ENCODE measurements at places on chromosomes 4 and X.

DNA sequence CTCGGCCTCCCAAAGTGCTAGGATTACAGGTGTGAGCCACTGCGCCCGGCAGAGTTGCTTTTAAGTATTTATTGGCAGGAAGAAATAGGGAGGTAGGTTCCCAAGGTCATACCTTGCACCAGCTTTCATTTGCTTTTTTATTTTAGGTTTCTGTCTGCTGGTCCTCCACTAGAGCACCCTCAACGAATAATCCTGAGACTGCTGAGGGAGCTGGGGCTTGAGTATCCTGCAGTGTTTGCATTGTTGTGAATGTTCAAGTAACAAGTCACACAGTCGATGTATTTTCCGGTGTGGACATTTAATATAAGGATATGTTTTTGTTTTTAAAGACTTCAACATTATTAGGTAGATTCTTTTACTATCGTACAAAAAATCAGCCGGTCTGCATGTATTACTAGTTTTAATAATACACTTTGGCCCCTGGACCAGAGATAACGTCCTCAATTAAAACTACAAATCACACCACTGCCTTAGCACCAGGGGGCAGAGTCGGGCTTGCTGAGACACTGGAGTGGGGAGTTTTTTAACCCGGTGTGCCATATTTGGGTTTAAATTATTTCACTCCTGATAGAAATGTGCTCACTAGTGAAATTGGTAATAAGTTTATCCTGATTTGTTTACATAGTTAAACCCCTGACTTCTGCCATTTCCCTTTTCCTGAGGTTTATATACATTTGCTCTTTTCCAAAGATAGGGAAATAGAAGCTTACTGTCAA, 11.6 kb downstream of the SMIM20 start:
- DNase-seq, result no peak

DNA sequence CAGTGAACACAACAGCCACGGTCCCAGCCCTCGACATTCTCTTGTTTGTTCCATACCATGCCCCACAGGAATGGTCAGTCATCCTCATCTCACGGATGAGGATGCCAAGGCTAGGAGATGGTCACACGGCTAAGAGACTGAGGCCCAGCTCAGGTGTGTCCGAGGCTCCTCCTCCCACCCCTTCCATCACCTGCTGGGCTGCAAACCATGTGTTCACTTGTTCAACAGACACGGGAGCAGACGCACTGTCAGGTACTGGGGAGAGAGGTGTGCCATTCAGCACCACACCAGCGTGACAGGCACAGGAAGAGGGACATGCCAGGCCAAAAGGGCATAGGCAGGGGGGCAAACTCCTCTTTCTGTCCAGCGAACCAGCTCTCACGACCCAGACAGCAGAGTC, 45.9 kb downstream of the ABLIM2 start:
- DNase-seq, result no peak

GRCh38 chrX:43373032-43373431, 283.1 kb upstream of the MAOA start:
- DNase-seq, result no peak

DNA sequence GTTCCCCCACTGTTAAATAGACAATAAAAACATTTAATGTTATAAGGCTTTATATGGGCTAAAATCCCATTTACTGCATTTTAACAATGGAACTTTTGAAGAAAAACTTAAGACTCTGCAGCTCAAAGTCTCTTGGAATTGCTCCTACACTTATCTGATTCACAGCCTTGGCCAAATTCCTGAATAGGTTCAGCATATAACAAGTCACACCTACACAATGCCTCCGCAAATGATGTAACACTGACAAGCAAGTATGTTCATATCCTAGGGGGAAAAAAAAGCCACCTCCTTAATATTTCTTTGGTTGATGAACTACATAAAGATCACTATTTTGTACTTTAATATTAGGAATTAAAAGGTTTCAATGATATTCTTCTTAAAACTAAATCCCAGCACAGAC, 34.5 kb downstream of the RPS6KA6 start:
- DNase-seq, result no peak

DNA sequence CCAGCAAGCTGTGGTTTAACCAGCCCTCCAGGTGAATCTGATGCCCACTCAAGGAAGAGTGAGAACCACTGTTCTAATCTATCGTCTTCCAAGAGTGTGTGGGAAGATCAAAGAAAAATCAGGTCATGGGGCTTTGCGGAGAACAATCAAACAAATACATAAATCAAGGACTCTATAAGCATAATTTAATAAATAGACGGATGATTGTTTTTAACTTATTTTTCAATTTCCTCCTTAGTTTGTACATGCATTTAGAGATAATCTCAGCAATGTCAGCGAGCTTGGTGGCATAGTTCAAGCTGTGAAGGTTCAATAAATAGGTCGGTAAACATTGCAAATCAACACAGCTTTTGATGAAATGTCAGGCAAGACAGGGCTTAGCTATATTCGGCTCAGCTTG, 84.9 kb downstream of the DMD start:
- no peak for DNase-seq

Data from activated T-cell treated with anti-CD3 and anti-CD28 coated beads, Interleukin-2, amount 50 U/mL, for 24 hours (primary cell).